ENCODE measurements at places on chromosomes 16 and 17.

DNA sequence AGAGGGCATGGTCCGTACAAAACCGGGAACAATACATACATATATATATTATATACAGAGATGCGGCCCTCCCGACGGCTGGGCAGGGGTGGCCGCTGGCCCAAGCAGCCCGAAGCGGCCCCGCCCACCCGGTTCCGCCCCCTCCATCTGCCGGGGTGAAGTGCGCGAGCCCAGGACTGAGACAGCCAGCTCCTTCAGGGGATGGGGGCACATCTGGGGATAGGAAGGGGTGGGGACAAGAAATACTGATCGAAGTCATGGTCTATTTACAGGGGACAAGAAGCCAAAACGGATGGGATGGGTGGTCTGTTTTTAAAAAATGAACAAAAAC lies 3.8 kb upstream of the SAMD14 start:
- no peak for DNase-seq

GRCh38 chr17:65552214-65552613 lies 9.2 kb downstream of the AXIN2 start:
- DNase-seq = no peak

GRCh38 chr16:9772526-9773225 lies 409.6 kb downstream of the GRIN2A start:
- no peak for DNase-seq

GRCh38 chr17:76966486-76967181 lies 98.4 kb downstream of the MGAT5B start:
- no peak for DNase-seq

- no peak for DNase-seq
Observed at GRCh38 chr16:27052007-27052406, 14.7 kb upstream of the C16orf82 start.

GRCh38 chr16:66052745-66053144 lies 313.7 kb upstream of the CDH5 start:
- no peak for DNase-seq

DNA sequence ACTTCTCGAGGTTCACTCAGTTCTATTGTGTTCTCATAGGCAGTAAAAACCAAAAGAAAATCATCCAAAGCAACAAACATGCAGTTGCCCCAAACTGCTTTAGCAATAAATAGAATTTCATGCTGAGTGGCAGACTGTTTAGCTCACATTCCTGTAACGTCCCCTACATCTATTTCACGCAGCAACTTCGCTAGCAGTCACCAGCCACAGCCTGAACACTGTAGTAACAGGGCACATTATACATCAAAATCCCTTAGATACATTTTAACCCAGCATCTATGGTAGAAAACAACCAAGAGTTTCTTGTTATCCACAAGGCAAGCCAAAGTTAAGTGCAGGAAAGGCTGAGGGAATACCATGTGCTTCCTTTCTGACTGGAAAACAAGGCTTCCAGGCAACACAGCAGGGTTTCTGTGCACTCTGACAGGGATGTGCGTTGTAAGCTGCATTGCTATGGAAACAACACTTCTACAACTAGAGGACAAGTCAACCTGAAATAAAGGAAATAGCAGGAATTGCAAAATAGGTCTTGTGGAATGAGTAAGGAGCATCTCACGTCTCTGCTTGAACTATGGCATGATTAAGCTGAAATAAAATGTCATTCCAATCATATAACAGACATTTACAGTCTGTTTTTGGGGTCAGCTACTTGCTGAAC lies 55.4 kb downstream of the CFDP1 start:
- DNase-seq = no peak

- no peak for DNase-seq
Observed at GRCh38 chr17:72915625-72916081, 176.8 kb downstream of the SLC39A11 start.

- peak; percentile 88 for DNase-seq
Observed at GRCh38 chr16:11650641-11651591, 17.3 kb upstream of the SNN start.

DNA sequence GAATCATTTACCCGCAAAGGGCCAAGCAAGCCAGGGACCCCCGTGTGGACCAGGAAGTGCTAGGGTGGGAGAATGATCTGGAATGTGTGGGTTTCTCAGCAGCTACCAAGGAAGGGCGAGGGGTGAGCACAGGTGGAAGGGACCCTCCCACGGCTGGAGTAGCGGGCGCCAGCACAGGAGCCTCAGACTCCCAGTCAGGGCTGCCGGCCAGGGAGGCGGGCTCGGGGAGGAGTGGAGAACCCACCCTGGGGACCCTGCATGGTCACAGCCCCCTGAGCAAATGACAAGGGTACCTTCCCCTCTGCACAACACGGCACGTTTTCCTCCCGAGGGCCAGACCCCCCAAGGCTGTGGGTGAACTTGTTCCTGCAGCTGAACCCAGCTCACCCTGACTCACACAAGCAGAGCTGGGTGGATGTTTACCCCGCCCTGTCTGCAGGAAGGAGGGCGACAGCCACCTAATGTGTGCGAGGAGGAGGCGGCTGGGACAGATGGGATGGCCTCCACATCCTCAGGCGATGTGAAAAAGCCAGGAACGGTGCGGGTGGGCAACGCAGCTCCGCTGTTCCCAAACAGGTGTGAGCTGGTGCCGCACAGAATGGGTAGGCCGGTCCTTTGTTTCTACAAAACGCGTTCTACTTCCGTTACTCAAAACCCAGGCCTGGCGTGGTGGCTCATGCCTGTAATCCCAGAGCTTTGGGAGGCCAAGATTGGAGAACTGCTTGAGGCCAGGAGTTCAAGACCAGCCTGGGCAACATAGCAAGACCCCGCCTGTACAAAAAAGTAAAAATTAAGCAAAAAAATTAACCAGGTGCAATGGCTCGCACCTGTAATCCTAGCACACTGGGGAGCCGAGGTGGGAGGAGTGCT lies 6.2 kb downstream of the ECI1 start:
- no peak for DNase-seq

- DNase-seq = no peak
Observed at GRCh38 chr17:74936470-74936799, 737 bp downstream of the OTOP3 start.

- DNase-seq = no peak
Observed at GRCh38 chr16:14131774-14132695, 60.9 kb downstream of the MRTFB start.

GRCh38 chr17:62064791-62065563 lies at the start of gene MED13:
Gene MED13, minus strand, starts transcription at chr17:62065278. Its CDS starts 73 bp downstream, at chr17:62065205.
- peak; percentile 56 for DNase-seq

- no peak for DNase-seq
Observed at GRCh38 chr16:88303890-88304819, 78.6 kb upstream of the ZNF469 start.

DNA sequence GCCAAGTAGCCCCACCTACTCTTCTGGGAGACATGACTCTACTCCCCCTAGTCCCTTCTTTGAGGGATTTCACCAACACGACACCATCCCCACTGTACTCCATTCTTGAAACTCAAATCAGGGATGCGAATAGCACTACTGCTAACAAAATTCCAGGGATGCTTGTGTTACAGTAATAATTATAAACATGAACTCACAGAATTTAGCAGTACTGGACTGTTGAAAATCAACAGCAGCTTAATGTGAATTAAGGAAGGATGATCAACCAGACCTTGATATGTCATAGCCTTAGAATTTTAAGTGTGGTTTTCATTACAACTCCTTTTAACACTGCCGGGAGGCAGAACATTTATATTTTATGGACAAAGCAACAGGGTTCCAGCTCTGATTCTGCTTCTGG lies 37.9 kb downstream of the AMFR start:
- DNase-seq = no peak

DNA sequence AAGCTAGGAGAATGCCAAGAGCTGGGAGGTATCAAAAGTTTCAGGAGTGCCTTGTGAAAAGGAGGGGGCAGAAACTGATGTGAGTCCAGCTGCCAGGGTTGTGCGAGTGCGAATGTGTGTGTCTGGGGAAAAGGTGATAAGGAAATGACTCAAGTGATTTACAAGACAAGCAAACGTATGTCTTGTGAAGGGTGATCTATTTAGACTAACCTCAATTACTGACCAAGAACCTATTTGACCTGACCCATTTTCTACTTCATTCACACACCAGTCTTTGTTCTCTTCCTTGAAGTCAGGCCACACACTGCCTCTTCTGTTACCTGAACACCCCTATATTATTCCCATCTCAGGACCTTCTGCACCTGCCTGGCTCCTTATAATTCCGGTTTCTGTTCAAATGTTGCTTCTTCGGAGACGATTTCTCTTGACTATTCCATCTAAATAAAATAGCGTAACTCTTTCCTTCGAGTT lies 1.0 kb downstream of the GDE1 start:
- peak; percentile 61 for DNase-seq

- peak; percentile 49 for DNase-seq
Observed at GRCh38 chr17:44376124-44376523, 12.5 kb upstream of the FAM171A2 start.

- DNase-seq = no peak
Observed at GRCh38 chr17:19812407-19812806, 55.3 kb downstream of the ULK2 start.

GRCh38 chr17:1883536-1883935 lies 53.7 kb downstream of the RPA1 start:
- DNase-seq = no peak

GRCh38 chr16:72876221-72876620 lies 171.7 kb downstream of the ZFHX3 start:
- no peak for DNase-seq

GRCh38 chr17:43515656-43516055 lies 30.5 kb downstream of the ETV4 start:
- no peak for DNase-seq

DNA sequence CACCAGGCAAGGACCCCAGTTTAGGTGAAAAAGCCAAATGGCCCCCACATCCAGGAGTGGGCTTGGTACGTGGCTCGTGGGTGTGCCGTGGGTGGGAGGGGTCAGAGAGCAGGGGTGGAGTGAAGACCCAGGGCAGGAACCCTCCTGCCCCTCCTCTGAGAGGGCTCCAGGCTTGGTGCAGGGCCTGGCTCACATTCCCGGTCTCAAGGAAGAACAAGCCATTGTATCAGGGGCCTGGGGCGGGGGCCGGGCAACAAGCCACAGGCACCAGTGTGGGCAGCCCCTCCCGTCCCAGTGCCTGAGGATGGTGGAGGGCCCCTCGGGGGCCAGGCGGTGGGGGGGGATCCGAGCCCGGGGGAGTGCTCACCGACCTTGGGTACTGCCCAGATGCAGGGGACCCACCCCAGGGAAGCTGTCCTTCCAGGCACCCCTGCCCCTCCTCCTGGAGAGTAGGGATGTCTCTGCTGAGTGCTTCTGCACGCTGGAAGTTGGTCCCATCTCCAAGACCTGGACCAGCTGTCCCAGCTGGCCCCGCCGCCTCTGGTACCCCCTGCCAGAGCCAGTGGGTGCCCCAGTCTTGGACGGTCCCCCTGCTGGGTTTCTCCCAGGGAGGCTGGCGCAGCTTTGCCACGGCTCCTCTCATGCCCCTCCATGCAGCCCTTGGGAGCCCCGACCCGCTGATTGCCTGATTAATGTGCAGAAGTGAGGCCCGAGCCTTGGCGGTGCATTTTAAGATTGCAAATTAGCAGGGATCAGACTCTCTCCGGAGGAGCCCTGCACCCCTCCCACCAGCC lies 83.7 kb downstream of the RTN4RL1 start:
- DNase-seq = no peak

DNA sequence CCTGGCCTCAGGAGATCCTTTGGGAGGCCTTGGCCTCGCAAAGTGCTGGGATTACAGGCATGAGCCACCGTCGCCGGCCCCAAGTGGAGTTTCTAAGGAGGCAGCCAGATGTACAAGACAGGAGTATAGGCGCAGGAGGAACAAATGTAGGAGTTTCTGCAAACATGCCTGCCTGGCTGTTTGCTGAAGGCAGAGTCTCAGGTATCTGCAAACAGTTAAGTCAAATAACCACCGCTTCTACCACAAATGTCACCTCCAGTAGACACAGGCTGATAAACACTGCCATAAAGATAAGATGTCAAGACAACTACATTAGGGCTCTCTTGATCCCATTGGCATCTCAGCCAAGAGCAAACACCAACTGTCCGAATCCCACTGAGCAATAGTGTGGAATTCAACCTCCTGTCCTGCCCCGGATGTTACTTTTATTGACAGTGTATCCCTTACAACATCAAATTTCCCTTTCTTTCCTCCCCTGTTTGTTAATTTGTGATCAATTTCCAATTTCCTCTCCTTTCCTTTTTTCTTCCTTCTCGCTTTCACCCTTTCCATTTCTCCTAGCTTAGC lies 5.6 kb upstream of the COG1 start:
- no peak for DNase-seq

DNA sequence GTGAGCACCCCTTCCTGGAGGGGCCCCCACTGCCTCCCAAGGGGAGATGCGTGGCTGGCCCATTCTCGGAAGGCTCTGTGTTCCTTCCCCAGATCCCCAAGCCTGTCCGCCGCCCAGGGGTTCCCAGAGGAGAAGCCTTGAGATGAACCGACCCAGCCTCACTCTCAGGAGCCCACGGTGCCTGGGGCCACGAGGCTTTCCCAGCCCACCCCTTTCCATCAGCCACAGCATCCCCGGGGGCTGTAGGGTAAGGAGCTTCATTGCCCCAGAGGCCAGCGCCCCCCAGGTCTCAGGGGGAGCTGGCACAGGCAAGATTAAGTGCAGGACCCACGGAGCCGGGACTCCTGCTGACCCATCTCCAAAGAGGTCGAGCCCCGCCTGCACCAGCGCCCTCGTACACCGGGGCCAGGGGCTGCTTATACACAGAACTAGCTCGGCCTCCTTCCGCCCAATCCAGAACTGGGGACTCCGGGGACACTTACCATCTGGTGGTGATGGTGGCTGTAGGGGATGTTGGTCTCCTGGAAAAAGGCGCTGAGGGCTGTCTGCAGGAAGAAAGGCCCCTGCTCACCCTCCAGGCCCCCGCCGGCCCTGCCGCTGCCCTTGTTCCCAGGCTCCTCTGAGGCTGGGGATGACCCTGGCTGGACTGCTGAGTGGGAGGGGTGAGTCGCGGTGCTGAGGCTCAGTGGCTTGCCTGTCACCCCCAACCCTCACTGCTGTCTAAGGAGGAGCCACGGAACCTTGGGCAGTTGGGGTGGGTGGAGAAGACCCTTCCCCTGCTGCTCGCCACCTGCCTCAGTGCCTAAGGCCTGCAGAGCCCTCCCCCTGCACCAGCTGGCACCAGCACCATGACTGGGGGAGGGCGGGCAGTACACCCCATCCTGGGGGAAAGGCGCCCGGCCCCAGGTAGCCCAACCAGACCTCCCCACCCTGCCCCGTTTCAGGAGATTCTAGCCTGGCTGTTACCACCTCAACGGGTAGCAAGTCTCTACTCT lies 4.4 kb downstream of the UBALD1 start:
- no peak for DNase-seq

DNA sequence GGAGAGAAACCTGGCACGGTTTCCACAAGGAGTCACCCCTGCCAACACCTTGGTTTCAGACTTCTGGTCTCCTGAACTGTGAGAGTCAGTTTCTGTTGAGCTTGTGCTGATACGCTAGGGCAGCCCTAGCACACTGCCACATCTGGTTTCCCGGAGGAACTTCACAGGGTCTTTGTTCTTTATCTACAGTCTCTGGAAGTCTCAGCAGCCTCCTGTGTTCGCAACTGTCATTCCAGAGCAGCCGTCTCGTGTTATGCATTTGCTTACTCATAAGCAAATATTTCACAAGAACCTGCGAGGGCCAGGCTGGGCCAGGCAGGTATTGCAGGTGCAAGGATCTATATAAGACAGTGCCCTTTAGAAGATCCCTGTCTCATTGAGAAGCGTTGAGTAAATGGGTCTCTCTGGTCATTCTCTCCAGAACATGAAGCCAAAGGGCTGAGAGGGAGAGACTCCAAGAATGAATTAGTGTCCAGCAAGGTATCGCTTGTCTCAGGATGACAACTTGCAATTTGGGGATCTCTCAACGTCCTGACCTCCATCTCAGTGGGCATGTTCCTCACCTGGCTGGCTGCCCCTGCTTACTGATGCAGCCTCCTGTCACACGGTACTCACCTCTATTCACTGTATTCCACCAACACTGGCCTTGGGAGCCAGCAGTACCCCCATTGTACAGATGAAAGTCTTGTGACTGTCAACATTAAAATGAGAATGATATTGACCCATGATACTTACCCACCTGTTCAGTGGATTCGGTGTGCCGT lies 141.2 kb downstream of the WWOX start:
- DNase-seq = no peak
